ENCODE measurements at places on chromosomes 2 and 18. TPM values are rescaled to one million over a fixed set of nuclear protein-coding genes. Genes with fewer than 3 reads are reported as not detected.

SCG2 gene
- total RNA-seq = 0.14 TPM

MC4R gene
- total RNA-seq = not detected

TMEM247 gene
- total RNA-seq = not detected

SCYGR4 gene
- total RNA-seq = not detected

ACADL gene
- 0.94 TPM for total RNA-seq

EMILIN1 gene
- total RNA-seq = 6.8 TPM

MCFD2 gene
- 88.4 TPM for total RNA-seq

AFF3 gene
- total RNA-seq = 16.9 TPM

EVA1A gene
- total RNA-seq = 1.4 TPM

ADD2 gene
- 1.4 TPM for total RNA-seq

DPP4 gene
- 2.4 TPM for total RNA-seq

SATB2 gene
- total RNA-seq = 0.56 TPM

UBXN4 gene
- 69.7 TPM for total RNA-seq

GCA gene
- total RNA-seq = 3.1 TPM

GPR55 gene
- total RNA-seq = not detected

VSNL1 gene
- 10.1 TPM for total RNA-seq

B3GNT2 gene
- total RNA-seq = 16.5 TPM

CCT4 gene
- total RNA-seq = 118 TPM

FOXD4L1 gene
- not detected for total RNA-seq

VWC2L gene
- total RNA-seq = not detected

SERPINB12 gene
- not detected for total RNA-seq

CYP27A1 gene
- total RNA-seq = 6.9 TPM

PCARE gene
- 1.1 TPM for total RNA-seq

ASAP2 gene
- 14.0 TPM for total RNA-seq

LOXHD1 gene
- 0.83 TPM for total RNA-seq

MDH1B gene
- 1.5 TPM for total RNA-seq

TEKT4 gene
- 0.79 TPM for total RNA-seq

WNT6 gene
- 0.15 TPM for total RNA-seq

TOGARAM2 gene
- total RNA-seq = 3.7 TPM

MEP1B gene
- not detected for total RNA-seq

ARHGAP15 gene
- 3.1 TPM for total RNA-seq

SULT1C4 gene
- total RNA-seq = 4.9 TPM

BCL11A gene
- 20.4 TPM for total RNA-seq

CPO gene
- 0.35 TPM for total RNA-seq

CRYGC gene
- not detected for total RNA-seq

HS6ST1 gene
- 20.6 TPM for total RNA-seq

EFEMP1 gene
- total RNA-seq = 49.2 TPM

CHRNG gene
- total RNA-seq = not detected

TRIP12 gene
- 210 TPM for total RNA-seq

CHRNA1 gene
- total RNA-seq = 0.50 TPM

POU3F3 gene
- total RNA-seq = 0.08 TPM

FAM161A gene
- total RNA-seq = 1.4 TPM

EMX1 gene
- total RNA-seq = not detected

MFSD6 gene
- total RNA-seq = 9.9 TPM

TUBA4B gene
- total RNA-seq = not detected

NEB gene
- total RNA-seq = 19.2 TPM

ANKRD30BL gene
- not detected for total RNA-seq

GPAT2 gene
- total RNA-seq = 1.7 TPM

DYNAP gene
- total RNA-seq = not detected

CXCR1 gene
- 0.35 TPM for total RNA-seq

ATP6V1B1 gene
- not detected for total RNA-seq

CNNM3 gene
- 9.8 TPM for total RNA-seq

NABP1 gene
- 3.7 TPM for total RNA-seq

MRPL19 gene
- total RNA-seq = 67.1 TPM

CD302 gene
- 25.2 TPM for total RNA-seq

SLC11A1 gene
- 5.9 TPM for total RNA-seq

LHCGR gene
- 0.19 TPM for total RNA-seq

ITGA6 gene
- total RNA-seq = 45.3 TPM
